ENCODE measurements at places on chromosomes 7 and 10.

DNA sequence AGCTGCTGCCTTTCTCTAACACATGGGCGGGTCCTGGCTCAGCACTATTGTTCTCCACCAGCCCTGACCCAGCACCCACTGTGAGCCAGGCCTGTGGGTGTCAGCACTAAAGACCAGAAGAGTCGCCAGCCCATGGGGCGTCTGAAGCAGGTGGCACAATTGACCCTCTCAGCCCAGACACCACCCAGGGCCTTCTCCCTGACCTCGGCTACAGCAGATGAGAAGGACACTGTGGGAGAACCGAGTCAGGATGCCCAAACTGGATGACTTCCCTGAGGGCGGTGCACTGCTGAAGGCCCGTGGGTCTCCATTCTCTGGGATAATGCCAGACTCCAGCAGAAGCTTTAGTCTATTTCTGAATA, 97.0 kb downstream of the MKI67 start:
- no peak for DNase-seq

DNA sequence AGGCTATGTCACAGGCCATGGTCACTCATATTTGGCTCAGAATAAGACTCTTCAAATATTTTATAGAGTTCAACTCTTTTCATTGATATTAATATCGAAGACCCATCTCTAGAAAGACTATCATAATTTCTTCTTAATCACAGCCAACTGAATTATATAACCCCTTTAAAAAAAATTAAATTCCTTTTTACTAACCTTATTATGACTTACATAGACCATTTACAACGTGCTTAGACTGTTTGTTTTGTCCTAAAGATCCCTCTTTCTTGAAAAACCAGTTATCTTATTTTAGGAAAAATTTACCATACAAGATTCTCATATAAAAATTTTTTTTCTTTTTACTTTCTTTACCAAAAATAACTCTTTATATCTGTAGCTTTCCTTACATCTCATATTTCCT, 10.2 kb upstream of the TMEM254 start:
- DNase-seq: no peak

- no peak for DNase-seq
These were observed 816.4 kb downstream of the GRM8 start for GRCh38 chr7:126436213-126436868.

GRCh38 chr7:132575419-132575981, 770 bp downstream of the PLXNA4 start:
- DNase-seq: no peak

DNA sequence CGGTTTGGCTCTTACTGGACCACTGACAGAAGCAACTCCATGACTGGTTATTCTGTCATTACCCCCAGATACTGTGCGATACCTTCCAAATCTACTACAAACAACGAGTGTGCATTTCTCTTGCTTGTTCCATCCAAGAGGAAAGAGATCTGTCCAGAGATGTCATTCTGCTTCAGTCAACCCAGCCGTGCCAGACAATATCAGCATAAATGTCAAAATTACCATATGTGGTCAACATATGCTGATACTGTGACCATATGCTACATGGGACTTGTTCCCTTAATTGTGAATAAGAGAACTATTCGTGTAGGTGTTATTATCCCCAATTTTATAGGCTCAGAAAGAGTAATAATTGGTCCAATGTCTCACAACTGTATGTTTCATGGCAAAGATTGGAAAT, 143.2 kb upstream of the PRSS1 start:
- DNase-seq: no peak

GRCh38 chr7:23106823-23107663, 1.5 kb downstream of the KLHL7 start:
- no peak for DNase-seq

- no peak for DNase-seq
These were observed 153.0 kb downstream of the DIP2C start for GRCh38 chr10:536371-536925.

- DNase-seq: no peak
These were observed 145.4 kb upstream of the ASAH2 start for GRCh38 chr10:50396491-50397311.

DNA sequence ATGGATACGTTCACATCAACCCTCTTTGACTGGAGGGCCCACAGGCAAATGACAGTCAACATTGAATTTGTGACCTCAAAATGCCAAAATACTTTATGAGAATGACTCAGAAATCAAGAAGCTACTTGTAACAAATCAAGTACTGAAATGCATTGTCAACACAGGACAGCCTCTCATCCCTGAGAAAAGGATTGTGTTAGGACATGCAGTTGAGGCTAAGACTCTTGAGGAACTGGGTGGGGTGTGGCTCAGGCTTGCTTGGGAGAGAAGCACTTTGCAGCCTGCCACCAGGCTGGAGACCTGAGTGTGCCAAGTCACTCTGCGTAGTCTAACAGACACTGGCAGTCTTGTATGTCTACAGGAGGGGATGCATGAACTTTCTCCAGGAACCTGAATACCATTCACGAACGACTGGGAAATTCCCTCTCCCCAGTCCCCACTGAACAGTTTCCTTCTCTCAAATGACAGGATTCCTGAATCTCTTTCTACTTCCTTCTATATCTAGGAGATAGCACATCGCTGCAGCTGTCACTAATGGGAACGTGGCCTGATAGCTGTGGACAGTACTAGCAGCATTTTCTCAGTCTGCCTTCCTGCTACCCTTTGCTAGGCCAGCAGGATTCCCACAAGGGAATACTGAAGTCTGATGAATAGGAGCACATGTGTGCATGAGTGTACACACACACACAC, 3.3 kb upstream of the SMO start:
- no peak for DNase-seq

GRCh38 chr7:150964593-150965111, 13.5 kb downstream of the KCNH2 start:
- no peak for DNase-seq

GRCh38 chr10:6321880-6322279, 119.1 kb downstream of the PFKFB3 start:
- no peak for DNase-seq

GRCh38 chr10:120732067-120732466, 119.1 kb upstream of the WDR11 start:
- no peak for DNase-seq

DNA sequence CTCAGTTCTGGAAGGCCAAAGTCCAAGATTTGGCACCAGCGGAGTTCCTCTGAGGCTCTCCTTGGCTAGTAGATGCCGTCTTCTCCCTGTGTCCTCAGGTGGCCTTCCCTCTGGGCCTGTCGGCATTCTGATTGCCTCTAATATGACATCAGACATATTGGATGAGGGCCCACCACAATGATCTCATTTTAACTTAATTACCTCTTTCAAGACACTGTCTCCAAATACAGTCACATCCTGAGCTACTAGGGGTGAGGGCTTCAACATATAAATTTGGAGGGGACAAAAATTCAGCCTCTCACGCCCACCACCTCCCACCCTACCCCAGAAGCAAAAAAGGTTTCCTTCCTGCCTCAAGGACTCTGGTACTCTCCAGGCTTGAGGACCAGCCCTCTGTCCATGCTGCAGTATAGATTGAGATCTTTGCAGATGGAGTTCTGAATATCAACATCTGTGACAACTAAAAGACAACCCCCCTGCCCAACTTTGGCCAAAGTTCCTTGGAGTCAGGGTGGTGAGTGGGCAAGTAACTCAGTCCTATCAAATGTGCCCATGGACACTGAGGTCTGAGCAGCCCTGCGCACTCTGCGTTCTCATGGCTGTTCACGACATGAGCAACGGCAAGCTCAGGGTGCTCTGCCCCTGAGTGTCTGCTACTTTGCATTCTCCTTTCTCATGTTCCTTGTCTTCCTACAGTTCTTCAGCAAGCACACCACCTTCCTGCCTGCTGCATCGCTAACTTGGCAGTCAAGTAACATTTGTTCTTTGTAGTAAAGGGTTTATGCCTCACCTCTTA, 11.5 kb downstream of the TMEM176B start:
- DNase-seq: no peak

- DNase-seq: peak; percentile 14
These were observed 105.8 kb upstream of the ANK3 start for GRCh38 chr10:60495338-60496055.

GRCh38 chr7:35714862-35715261, 19.9 kb upstream of the HERPUD2 start:
- no peak for DNase-seq

DNA sequence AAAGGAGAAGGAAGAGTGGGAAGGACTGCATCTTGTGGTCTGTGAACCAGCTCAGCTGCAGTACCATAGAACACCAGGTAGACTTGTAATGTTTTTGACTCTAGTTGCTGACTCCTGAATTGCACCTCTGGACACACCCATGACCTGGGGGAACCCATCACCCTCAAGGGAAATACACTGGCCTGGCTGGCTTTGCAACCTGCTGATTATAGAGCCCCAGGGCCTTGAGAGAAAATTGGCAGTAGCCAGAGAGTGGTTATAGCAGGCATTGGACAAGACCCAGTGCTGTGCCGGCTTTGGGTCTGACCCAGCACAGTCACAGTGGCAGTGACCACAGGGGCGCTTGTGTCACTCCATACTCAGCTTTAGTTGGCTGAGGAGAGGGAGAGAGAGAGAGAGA, 902.3 kb downstream of the GRID1 start:
- DNase-seq: no peak

DNA sequence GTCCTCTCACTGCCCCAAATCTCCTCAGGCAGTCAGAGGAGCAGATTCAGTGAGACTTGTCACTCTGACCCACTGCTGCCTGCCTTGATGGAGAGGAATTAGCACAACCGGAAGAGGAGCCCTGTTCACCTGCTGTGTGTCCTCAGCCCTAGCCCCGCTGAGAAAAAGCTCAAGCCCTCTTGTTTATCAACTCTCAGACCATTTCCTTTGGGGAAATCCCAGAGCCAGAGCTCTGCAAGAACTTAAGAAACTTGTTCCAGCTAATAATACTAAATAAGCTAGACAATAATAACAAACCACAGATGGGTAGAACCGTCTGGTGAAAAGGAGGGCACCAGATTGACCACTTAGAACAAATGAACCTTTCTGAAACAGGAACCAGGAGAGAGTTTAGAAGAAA, 37.7 kb upstream of the ITGB1 start:
- DNase-seq: no peak

DNA sequence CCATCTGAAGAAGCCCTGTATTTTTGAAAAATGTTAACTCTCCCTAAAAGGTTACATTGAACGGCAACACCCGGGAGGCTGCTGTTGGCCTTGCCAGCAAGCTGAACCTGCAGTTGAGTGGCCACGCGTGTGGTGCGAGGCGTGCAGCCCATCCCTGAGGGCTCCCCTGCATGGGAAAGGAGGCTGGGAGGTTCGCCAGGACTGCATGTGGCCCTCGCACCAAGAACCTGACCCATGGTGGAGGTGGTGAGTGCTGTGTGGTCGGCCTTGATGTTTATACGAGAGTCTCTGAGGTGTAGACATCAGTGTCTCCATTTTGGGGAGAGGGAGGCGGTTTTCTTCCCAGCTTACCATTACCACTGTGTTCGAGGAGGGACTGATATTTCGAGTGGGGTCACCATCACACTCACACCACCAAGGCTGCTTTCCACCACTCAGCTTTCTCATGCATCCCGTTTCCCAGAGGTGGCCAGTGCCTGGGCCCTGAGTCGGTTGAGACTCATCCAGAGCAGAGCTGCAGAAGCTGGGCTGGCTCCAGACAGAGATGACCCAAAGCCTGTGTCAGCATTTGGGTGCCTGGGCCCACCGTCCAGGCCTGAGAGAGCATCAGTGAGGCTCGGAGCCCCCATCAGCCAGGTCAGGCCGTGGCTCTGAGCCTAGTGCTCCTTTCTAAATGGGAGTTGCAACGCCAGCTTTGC, 222.6 kb downstream of the EBF3 start:
- DNase-seq: no peak

DNA sequence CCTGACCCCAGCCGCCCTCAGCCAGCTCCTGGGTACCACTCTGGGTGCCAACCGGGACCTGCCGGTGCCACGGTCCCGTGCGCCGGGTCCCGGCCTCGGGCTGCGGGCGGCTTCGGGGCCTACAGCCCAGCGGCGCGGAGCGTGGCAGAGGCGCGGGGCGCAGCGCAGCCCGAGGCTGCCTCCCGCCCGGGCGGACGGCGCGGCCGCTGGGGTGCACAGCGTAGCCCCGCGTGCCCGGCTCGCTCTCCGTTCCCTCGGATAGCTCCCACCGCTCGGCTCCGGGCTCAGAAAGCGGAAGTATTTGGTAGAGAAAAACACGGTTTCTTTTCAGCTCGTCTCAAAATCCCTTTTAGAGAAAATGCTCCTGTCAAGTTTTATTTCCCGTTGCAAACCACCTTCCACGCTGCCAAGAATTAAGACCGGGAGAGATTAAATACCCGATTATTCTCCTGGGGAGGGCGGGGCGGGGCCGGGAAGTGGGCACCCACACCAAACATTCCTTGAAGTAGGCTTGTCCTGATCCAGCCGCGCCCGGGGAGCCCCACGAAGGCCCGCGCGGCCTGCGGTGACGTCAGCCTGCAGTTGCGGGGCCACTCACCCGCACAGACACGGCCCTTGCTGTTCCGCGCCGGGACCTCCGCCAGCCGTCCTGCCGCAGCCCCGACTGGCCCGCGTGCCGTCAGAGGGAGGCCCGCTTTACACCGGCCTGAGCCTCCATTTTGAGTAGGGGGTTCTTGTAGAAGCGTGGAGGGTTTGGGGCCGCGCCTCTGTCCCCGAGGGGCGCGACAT, 7.2 kb downstream of the HOXA13 start:
- no peak for DNase-seq

DNA sequence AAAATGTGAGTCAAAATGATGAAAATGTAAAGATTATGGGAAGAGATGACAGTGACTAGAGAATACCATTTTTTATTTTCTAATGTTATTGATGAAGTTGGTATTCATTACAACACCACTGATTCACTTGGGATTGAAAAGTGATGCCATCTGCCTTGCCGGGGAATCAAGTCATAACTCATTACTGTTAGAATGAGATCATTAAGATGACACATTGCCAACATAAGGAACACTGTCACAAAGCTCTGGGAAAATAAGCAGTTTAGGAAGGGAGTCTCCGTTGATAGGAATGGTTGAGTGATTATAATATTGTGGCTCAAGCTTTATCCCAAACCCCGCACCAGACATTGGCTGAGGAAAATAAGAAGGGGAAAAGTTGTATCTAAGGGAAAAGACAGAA, 121.5 kb upstream of the PLPP4 start:
- DNase-seq: no peak

- DNase-seq: no peak
These were observed 40.6 kb downstream of the ZNF438 start for GRCh38 chr10:30990971-30991646.

DNA sequence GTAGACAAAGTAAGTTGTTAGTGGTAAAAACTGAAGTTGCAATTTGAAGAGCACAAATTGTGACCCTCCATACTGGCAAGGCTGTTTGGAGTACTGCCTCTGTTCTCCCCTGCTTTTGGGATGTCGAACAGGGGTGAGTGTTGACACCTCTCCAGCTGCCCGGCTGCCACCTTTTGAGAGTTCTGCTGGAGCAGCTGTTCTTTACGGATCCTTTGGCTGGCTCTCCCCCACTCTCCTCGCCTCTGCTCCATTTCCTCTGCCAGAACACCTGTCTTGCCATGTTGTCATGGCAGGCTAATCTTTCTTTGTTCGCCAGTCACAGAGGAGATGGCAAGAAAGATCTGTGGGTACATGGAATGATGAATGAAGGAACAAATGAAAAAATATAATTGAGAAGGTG, 34.9 kb downstream of the INSYN2A start:
- no peak for DNase-seq
